NCI-H524 (cell line): ENCODE measurements at places on chromosomes 5 and 9.

GRCh38 chr9:77879437-77879943 is 152.1 kb downstream of the GNAQ start:
- DNase-seq = no peak

- DNase-seq = no peak
Measured at GRCh38 chr5:72698481-72698880, 118.0 kb upstream of the TNPO1 start.

- DNase-seq = no peak
Measured at GRCh38 chr9:95478335-95478734, 38.4 kb downstream of the PTCH1 start.

- DNase-seq = no peak
Measured at GRCh38 chr9:137705443-137705863, 86.6 kb downstream of the EHMT1 start.

DNA sequence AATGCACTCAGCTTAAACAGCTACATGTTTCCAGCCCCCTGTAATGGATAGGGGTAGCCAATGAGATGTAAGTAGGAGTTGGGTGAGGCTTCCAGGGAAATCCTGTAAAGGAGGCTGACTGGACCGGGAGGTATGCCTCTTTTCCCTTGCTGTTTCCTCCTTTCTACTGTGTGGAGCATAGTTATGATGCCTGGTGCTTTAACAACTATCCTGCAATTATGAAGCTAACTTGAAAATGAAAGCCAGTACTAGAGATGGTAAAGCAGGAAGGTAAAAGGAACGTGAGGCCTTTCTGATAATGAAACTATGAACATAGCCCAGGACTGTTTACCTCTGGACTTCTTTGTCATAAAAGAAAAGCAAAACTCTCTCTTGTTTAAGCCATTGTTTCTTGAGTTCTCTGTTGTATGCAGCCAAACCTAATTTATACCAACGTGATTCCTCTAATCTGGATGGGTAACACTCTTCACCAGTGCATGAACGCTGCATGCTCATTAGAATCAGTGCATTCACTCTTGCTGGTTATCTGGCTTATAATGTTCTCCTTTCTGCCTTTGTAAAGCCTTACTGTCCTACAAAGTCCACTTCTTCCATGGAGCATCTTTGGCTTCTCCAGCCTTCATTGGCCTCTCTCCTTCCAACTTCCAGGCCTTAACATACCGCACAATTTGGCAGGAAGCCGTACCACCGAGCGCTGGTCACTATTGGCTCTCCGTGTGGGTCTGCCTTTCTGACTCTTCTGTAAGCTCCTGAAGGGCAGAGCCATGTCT is 8.3 kb upstream of the ARHGEF28 start:
- no peak for DNase-seq

GRCh38 chr9:69079186-69079585 is 43.6 kb downstream of the FXN start:
- no peak for DNase-seq

GRCh38 chr5:56080375-56081052 is 85.8 kb upstream of the IL6ST start:
- no peak for DNase-seq

DNA sequence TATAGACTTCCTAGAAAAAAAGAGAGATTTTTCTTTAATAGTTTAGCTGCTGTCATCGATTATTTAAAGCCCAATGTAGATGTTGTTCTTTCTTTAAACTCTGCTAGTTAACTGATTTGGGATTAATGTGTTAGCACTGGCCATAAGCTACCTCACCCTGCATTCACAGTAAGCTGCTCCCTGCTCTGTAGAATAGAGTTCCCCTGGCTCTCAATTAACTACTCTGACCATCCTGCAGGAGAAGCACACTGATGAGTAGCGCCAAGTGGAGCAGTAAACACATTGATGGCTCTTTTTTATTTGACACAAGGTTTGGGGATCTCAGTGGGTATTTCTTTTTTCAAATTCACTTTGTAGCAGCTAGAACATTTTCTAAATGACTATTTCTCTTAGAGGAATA is 807.9 kb upstream of the ZNF608 start:
- DNase-seq = no peak

DNA sequence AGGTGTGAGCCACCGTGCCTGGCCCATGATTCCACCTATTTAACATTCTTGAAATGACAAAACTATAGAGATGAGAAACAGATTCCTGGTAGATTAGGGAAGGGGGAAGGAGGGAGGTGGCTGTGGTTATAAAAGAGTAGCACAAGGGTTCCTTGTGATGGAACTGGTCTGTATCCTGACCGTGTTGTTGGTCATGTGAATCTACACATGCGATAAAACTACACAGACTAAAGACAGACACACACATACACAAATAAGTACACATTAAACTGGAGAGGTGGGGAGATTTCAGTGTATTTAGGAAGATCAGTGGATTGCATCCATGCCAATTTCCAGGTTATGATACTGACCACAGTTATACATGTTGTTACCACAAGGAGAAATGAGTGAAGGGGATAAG is 60.9 kb downstream of the RNF130 start:
- no peak for DNase-seq

- peak; percentile 66 for DNase-seq
Measured at GRCh38 chr5:5558638-5559527, 136.4 kb downstream of the ICE1 start.

GRCh38 chr9:95887926-95888497 is 12.5 kb downstream of the ERCC6L2 start:
- DNase-seq = no peak

DNA sequence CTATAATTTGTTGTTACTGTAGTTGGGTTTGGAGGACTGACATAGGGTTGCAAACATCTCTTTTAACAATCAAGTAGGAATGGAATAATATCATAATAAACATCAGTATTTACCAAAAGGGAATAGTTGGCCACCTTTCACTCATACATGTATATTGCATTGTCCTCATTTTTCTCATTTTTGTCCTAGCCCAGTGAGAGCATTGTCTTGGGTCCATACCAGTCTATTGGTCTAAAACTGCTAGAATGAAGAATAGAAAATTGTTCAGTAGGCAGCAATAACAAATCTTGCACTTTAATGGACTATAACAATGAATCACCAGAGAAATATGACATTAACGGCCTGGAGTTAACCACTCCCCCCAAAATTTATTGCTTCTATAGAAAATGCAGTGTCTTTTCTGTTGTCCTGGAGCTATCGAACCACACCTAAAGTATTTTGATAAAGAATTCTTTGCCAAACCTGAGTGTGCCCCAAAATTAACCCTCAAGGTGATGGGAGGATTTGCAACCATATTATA is 80.9 kb upstream of the IL33 start:
- no peak for DNase-seq

DNA sequence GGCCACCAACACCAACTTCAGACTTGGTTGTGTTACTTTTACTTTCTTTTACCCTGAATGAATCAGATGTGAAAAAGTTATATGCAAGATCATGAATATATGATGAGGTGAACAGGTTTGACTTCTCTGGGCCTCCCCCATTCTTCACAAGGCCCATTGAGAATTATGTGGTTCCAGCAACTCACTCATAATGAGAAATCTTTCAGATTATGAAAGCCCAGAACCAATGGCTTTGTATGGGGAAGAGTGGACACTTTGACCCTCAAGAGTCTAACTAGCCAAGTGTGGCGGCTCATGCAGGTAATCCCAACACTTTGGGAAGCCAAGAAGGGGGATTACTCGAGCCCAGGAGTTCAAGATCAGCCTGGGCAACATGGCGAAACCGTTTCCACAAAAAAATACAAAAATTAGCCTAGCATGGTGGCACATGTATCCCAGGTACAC is 16.1 kb upstream of the LNPEP start:
- DNase-seq = no peak

DNA sequence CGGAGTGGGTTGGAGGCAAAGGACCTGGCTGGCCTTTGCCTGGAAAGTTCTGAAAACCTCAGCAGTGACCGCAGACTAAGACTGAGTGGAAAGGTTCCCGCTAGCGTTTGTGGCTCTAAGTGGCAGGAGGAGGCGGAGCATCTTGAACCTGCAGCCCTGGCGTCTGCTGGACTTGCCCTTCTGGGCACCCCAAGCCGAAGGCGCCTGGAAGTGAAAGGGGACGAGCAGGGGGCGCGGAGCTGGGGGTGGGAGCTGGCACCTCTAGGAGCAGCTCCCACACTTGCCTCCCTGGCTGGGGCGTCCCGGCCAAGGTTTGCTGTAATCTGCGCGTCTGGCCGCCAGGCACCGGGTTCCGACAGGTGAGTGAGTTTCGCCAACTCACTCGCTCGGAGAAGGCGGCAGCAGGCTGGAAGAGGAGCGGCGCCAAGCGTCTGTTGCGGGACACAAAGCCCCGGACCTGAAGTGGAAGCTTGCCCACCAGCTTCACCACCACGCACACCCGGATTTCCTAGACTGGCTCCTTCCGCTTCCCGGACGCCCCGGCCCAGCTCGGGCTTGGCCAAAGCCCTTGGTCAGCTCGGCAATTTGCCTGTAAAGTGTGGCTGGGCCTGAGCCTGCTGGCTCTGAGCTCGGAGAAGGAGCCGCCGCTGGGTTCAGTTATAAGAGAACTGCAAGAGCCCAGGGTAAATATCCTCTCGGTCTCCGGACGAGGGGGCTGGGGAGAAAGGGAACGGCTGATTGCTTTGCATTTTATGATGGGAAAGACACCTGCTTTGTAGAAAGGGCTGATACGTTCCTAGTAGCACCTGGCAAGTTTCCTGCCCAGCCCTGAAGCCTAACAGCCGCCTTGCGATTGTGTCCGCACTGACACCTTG is at the start of gene GNA14:
Gene GNA14, minus strand, starts transcription at position 89 of the 875 bp plus-strand sequence. CDS start 529 bp downstream, outside the sequence.
- DNase-seq = no peak

- DNase-seq = no peak
Measured at GRCh38 chr5:59660737-59661136, 232.8 kb downstream of the PDE4D start.

- peak; percentile 85 for DNase-seq
Measured at GRCh38 chr9:107158321-107158720, 124.8 kb upstream of the RAD23B start.

GRCh38 chr9:94082956-94083355 is 1.3 kb upstream of the PTPDC1 start:
- no peak for DNase-seq

GRCh38 chr9:16417161-16417560 is 453.3 kb downstream of the BNC2 start:
- no peak for DNase-seq
